Coronary artery (tissue), 2 donors: ENCODE measurements at places on chromosomes 5 and 9.
A peak's percentile ranks its signal among the peaks of the same experiment; 100 is the strongest.

DNA sequence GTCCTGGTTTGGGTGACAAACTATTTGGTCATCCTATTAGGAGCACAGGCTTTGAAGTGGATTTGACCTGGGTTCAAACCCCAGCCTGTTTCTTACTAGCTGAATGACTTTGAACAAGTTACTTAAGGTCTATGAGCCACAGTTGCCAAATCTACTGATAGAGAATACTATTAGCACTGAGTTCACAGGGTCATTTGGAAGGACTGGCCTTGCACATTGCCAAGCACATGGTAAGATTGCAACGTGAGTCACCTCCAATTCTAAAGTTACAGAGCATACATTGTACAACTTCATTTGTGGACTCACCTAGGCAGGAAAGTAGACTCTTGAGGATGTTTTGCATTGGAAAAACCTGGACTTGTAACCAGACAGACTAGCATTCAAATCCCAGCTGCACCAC is 38.9 kb downstream of the MFAP3 start:
- DNase-seq = no peak

- no peak for DNase-seq
Observed at GRCh38 chr9:16515879-16516301, 354.6 kb downstream of the BNC2 start.

DNA sequence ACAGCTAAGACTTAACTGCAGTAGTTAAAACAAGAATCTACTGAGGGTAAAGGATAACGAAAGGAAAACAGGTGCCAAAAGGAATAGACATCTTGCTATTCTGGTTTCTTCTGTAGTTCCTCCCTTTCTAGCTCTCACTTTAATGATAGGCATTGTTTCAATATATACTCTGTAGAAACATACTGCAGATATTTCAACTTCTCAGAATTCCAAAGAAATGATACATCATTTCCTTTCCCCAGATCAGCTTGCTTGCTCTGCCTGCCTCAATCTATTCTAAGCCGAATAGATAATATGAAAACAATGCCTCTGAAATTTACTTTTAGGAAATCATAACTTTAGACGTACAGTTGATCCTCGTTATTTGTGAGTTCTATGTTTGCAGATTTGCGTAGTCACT is 46.3 kb downstream of the ACO1 start:
- no peak for DNase-seq

GRCh38 chr5:172659909-172660628 is 19.0 kb downstream of the NEURL1B start:
- peak; percentile 94 for DNase-seq

DNA sequence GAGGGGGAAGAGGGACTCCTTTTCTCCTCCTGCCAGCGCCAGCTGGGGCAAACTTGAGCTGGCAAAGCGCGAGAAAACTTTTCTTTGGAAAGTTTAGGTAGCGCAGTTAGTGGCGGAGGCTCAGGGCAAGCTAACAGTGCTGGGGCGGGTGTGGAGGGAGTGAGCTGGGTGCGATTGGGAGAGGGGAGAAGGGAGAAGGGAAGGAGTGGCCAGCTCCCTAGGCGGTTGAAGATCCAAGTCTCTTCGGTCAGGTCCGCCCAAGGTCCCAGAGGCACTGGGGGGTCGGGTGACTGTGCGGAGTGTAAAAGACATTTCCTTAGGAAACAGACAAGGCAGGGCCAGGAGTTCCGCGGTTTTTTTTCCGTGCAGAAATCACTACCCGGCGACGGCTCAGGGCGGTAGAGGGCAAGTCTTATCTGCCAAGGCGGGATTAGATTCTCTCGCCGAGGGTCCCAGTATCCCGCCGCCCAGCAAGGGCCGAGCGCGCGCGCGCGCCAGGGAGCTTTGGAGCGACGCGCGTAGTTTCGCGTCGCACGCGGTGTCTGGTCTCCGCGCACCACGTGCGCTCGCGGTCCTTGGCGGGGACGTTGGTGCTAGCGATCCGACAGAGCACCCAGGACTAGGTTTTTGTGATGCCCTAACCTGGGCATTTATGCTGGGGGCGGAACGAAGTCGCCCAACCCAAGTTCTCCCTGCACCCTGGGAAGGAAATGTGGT is 33.6 kb upstream of the NFIB start:
- DNase-seq = peak; percentile 82

GRCh38 chr9:69458176-69458575 is 133.2 kb downstream of the ENTREP1 start:
- no peak for DNase-seq

- no peak for DNase-seq
Observed at GRCh38 chr9:68738358-68738757, 33.3 kb downstream of the PIP5K1B start.

GRCh38 chr5:178555771-178556211 is 34.4 kb downstream of the COL23A1 start:
- DNase-seq = no peak

DNA sequence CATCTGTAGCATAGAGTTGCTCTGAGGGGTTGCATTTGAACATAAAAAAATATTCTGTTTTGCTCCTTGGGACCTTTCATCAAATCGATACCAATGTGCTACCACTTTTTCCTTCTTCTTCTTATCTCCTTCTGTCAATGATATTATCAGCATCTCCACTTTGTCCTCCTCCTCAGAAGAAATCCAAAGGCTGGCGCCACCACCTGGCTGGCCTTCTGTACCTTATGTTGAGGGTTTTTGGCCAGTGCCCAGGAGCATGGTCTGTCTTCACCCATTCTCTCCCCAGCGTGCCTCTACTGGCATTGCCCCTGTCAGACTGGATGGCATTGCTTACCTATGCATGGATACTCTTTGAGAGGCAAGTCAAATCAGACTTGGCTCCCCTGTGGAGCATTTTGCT is 167.2 kb downstream of the CFAP90 start:
- no peak for DNase-seq

DNA sequence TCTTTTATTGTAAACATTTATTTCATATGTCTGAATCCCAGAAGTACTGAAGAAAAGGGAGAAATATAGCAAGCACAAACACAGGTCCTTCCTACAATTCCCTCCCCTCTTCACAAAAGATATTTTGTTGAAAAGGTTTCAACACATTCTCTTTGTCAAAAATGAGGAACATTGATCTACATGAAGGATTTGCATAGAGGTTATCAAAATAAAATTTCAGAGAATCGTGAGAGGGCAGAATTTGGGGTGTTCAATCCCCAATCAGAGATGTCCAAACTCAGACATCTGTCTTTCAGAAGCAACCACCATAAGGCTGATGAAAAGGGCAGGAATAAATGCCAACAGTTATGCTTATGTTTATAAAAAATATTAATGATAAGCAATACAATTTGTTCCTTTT is 69.2 kb downstream of the MARCHF3 start:
- DNase-seq = no peak

GRCh38 chr5:111364992-111365391 is 140.8 kb downstream of the CAMK4 start:
- DNase-seq = no peak

DNA sequence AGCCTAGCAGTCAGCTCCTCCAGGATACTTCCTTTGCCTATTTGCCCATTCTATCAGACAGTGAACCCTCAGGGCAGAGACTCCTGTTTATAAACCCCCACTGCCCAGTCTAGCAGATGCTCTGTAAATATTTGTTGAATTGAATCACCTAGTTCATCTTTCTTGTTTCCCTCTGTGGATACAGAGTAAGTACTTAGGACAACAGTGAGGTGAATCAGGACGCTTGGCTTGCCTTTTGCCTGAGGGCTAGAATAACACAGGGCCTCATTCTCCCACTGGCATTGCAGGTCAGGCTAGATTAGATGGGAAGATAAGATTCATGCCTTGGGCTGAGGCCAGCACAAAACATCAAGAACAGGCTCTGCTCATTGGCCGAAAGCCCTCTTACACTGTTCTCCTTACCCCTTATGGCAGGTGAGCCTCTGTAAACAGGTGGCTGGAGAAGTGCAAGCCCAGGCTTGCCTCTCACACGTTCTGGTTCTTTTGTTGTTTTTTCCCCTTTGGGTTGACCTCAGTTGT is 22.2 kb downstream of the TNFSF8 start:
- DNase-seq = no peak

GRCh38 chr9:91428436-91428835 is 4.8 kb upstream of the NFIL3 start:
- no peak for DNase-seq

DNA sequence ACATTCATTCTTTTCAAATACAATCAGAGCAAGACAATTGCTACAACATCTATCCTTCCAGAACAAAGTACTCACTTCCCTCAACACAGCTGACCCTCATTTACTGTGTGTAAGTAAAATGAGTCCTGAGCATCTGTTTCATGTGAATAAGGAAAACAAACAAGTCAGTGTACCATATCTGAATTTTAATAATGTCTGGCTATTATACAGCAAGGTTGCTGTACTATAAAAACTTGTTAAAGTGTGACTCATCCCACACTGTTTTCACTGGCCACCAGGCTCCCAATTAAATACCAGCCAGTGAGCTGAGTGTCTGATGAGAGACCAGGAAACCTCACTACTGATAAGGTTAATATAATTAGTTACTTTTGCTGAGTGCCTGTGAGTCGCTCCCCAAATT is 339.8 kb downstream of the AGTPBP1 start:
- no peak for DNase-seq

- DNase-seq = no peak
Observed at GRCh38 chr9:114481789-114482188, 23.5 kb downstream of the WHRN start.

GRCh38 chr9:124863371-124863871 is 1.5 kb downstream of the ARPC5L start:
- no peak for DNase-seq

- DNase-seq = no peak
Observed at GRCh38 chr5:96509316-96509715, 76.3 kb upstream of the PCSK1 start.

DNA sequence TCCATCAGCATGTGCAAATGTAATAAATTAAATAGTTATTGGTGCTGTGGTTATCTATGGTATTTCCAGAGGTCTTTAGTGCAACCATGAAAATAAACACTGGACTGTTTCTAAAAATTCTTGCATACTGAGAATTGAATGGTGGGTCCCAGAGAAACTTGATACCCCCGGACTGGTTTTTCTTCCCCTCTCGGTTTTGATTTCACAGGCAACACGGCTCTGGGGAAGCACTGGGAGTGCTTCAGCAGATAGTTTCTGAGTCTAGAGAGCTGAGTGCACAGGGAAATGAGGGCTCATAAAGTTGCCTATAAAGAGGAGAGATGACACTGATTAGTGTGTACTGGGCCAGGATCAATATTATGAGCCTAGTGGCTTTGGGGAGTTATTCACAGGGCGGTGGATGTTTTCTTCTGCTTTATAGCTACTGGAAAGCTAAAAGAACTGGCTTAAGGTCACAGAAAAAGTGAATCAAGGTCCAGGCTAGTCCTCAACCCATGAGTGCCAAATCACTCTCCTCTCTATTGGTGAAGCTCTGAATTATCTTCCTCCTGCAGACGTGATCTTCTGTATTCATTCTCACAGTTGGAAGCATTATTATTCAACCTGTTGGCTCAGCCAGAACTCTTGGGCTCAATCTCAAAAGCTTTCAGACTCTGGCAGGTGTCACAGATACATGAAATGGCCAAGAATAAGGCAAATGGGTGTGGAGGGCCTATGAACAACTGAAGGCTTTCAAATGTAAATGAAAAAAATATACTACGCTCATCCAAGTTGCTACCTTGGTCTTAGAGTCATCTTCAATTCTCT is 170.2 kb upstream of the HMHB1 start:
- DNase-seq = no peak

DNA sequence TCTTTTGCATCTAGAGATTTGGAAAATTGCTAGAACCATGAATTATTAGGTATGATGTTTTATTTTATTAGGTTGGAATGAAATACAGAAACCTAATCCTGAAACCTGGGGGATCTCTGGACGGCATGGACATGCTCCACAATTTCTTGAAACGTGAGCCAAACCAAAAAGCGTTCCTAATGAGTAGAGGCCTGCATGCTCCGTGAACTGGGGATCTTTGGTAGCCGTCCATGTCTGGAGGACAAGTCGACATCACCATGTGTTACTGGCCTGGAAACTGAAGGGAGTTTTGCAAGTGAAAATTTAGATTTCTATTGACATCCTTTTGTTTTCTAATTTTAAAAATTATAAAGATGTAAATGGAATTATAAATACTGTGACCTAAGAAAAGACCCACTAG is 100.7 kb downstream of the NLN start:
- no peak for DNase-seq

DNA sequence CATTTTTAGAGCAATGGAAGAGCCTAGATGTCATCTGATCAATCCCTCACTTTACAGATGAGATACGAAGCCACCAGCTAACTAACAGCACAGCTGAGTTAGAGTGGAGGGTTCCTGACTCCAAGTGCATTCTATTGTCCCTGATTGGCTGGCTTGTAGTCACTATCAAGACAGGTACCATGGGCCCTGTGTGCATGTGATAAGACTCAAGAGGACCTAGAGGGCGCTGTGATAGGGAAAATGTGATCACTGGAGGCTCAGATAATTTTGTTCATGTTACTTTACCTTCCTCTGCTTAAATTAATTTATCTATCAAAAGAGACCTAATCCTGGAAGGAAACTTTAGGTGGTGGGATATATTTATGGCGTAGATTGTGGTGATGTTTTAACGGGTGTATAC is 19.5 kb upstream of the SNAPC3 start:
- no peak for DNase-seq

- DNase-seq = no peak
Observed at GRCh38 chr9:93265301-93265971, 81.5 kb downstream of the WNK2 start.

DNA sequence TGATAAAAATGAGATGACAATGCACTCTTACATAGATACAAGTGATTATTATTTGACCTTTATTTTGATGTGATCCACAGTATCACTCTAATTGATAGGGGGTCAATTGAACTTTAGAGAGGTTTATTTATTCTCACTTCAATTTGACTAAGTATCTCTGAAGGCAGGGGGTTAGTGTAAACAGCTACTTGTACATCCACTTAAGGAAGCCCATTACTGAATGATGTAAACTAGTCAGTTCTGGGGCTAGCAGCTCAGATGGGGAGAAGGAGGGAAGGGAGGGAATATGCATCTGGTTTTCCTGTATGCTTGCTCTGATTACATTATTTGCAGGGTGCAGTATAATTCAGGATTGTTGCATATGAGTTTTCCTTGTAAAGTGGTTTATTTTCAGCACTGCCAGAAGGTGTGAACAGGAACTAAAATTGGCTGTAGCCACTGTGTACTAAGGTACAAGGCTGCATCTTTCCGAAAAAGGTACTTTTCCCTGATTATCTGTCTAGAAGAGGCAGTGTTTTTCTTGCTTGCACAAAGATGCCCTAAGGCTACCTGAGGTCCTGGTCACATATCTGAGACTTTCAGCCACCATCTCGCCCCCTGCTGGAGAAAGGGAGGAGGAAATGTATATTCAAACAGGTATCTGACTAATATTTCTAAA is 51.2 kb downstream of the MRPS27 start:
- no peak for DNase-seq

DNA sequence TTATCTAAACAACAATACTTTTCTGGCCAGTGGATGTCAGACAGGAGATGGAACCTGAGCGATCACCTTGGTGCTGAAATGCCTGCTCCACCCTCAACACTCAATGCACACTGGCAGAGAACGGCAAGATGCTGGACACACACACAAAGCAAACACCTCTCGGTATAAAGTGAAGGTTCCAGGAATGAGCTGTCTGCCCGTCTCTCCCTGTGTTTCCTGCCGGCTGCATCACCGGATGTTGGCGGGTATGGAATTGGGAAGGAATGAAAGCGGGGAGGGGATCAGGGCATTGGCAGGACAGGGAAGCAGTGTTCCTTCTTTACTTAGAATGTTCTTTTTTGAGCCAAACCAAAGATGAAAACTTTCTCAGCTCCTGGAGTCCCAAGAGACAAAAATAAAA is 59.2 kb downstream of the MED10 start:
- DNase-seq = no peak
